ENCODE measurements at places on chromosomes 7 and 10.

GRCh38 chr10:30709229-30709628 lies 79.7 kb upstream of the LYZL2 start:
- DNase-seq, result no peak

- DNase-seq, result no peak
Observed at GRCh38 chr7:71354716-71355115, 222.8 kb downstream of the GALNT17 start.

DNA sequence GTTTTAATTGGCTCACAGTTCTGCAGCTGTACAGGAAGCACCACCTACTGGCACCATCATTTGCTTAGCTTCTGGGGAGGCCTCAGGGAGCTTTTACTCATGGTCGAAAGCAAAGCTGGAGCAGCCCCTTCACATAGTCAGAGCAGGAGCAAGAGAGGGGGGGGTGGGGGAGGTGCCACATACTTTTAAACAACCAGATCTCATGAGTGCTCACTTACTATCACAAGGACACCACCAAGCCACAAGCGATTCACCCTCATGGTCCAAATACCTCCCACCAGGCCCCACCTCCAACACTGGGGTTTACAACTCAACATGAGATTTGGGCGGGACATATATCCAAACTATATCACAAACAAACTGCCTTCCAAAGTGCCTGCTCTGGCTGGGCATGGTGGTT lies 31.7 kb upstream of the SLC18A3 start:
- DNase-seq, result no peak

- no peak for DNase-seq
Observed at GRCh38 chr10:36050763-36051499, 408.8 kb upstream of the FZD8 start.

- no peak for DNase-seq
Observed at GRCh38 chr7:12322903-12323300, 80.8 kb downstream of the VWDE start.

- DNase-seq, result no peak
Observed at GRCh38 chr10:47079204-47079580, 168.0 kb downstream of the PTPN20 start.

- DNase-seq, result peak; percentile 69
Observed at GRCh38 chr10:63819753-63820329, 298.6 kb downstream of the REEP3 start.

- no peak for DNase-seq
Observed at GRCh38 chr7:151063212-151063561, 3.8 kb downstream of the SLC4A2 start.
